ENCODE measurements at places on chromosomes 4 and X.

DNA sequence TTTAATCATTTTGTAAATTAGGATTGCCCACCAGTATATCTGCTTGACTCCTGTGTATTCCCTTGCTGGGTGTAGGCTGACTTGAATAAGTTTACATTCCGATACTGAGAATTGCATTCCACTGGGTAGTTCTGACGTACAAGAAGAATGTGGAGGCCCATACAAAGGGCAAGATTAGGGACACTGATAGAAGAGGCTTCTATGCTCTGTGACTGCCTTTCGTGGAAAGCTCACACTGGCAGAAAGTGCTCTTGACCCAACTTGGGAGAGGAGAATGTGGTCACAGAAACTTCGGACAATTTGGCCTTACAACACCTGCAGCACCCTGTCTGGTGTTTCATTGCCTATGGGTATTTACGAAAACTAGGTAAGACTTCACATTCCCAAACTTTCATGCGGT, 126.3 kb downstream of the RAPGEF2 start:
- DNase-seq, result no peak

- no peak for DNase-seq
Measured at GRCh38 chr4:96352051-96352517, 512.2 kb downstream of the PDHA2 start.

DNA sequence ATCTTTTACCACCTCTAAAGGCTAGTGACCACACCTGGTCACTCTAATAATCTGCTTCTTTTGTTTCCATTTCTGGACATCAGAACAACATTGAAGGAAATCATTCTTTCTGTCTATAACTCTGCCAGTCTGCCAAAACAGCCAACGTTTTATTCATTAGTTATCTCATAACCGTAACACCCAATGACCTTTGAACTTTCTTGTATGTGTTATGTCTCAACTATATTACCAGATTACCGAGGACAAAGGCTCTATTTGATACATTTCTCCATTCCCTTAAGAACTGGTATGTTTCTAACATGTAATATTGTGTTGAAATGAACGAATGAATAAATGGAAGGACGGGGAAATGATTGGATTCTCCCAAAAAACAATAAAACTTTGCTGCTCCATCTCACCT, 152.7 kb downstream of the GABRB1 start:
- DNase-seq, result no peak

- no peak for DNase-seq
Measured at GRCh38 chrX:97155816-97156215, 272.1 kb downstream of the RPA4 start.

GRCh38 chr4:185298728-185299430, 89.5 kb downstream of the SNX25 start:
- DNase-seq, result no peak

- DNase-seq, result no peak
Measured at GRCh38 chr4:142377342-142378091, 468.6 kb downstream of the INPP4B start.

DNA sequence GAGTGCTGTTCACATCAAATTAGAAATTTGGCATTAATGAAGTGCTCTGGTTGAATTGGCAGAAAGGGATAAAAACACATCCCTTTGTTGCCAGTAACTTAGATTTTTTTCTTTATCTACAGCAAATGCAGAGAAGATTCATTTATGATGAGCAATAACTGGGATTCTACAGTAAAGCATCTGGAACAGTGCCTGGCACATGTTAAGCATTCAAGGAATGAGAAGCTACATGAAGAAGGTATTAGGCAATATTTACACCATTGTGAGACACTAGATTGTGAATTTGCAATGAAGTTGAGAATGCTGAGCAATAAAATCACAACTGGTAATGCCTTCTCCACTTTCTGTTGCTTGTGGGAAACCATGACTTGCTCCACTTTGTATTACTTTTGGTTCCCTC, 33.5 kb downstream of the PCDH19 start:
- no peak for DNase-seq

DNA sequence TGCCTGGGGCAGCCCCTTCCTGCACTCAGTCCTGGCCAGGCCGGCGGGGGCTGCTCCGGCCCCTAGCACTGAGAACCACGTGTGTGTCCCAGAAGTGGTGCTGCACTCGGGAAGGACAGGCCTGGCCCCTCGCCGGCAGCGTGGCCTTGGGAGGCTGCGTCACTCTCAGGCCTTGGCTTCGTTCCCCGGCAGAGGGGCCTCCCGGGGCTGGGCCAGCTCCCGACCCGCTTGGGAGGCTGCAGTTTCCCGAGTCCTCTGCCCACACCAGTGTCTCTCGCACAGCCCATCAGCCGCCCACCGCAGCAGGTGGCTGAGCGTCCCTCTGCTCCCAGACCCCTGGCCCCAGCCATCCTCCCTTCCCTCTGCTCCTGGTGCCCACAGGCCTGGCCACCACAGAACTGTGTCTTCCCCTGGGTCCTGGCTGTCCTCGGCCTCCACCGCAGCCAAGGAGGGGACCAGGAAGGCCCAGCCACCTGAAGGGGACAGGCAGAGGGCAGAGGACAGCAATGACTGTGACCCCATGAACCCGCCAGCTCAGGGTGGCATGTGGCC, 10.9 kb upstream of the CPLX1 start:
- no peak for DNase-seq

DNA sequence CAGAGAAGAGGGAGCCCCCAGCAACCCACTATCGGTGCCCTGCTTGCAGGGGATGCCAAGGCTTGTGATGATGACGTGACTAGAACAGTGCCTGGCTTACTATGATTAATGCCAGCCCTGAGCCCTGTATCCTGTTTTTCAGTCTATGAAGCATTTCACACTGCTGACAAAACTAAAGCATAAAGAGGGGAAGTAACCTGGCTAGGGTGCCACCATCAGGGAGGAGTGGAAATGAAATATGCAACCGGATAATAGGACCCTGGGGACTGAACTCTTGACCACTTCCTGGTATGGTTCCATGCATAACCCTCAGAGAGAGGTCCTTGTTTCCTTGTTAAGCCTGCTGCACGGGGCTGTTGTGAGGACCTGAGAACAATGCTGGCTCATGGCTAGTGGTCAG, 50.3 kb downstream of the MED28 start:
- no peak for DNase-seq

All from activated CD4-positive, alpha-beta memory T cell treated with anti-CD3 and anti-CD28 coated beads for 36 hours (primary cell).